ENCODE measurements at places on chromosomes 12 and 14. TPM values are rescaled to one million over a fixed set of nuclear protein-coding genes. Genes with fewer than 3 reads are reported as not detected.

Gene CABP1
- 2.1 TPM for total RNA-seq

Gene CMTM5
- 0.14 TPM for total RNA-seq

Gene LGR5
- not detected for total RNA-seq

Gene SELPLG
- 0.85 TPM for total RNA-seq

Gene GNB3
- total RNA-seq, result 0.92 TPM

Gene C12orf54
- not detected for total RNA-seq

Gene CLEC14A
- 3.6 TPM for total RNA-seq

Gene APOF
- not detected for total RNA-seq

Gene RIN3
- total RNA-seq, result 4.7 TPM

Gene ADAM21
- 0.55 TPM for total RNA-seq

Gene TMEM119
- 62.7 TPM for total RNA-seq

Gene GPRC5D
- not detected for total RNA-seq

Gene CLEC4E
- not detected for total RNA-seq

Gene HAL
- total RNA-seq, result under 0.01 TPM

Gene RNU6-7
- not detected for total RNA-seq

Gene PPM1H
- total RNA-seq, result 0.92 TPM

Gene OTUB2
- 0.85 TPM for total RNA-seq

Gene MAP1LC3B2
- total RNA-seq, result 0.28 TPM

Gene FOXA1
- total RNA-seq, result not detected

Gene DDIT3
- total RNA-seq, result 124 TPM

Gene PTGER2
- 6.6 TPM for total RNA-seq

Gene LRRC10
- total RNA-seq, result not detected

Gene SYCP3
- total RNA-seq, result 0.14 TPM

Gene ACSS3
- total RNA-seq, result 22.3 TPM

Gene PDE3A
- total RNA-seq, result 8.9 TPM

Gene TESPA1
- not detected for total RNA-seq

Gene VASH1
- total RNA-seq, result 2.6 TPM

Gene PRIMA1
- total RNA-seq, result not detected

All from smooth muscle cell of bladder (primary cell).